ENCODE measurements at places on chromosomes 16 and 17.
A peak's percentile ranks its signal among the peaks of the same experiment; 100 is the strongest.

DNA sequence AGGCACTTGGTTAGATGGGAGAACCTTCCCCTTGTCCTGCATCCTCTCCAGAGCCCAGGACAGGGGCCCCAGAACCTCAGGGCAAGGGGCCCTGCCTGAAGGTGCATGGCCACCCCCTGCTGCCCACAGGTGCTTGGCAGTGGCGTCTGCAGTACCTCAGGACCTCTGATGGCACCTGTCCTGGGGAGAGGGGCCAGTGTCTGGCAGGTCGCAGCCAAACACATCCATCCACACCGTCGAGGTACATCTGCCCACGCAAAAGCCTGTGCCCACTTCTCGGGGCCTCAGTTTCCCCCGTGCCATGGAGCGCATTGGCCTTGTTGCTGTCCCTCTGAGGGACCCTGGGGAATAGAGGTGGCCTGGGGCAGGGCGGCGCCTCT, 9.3 kb downstream of the MAP2K3 start:
- no peak for DNase-seq

GRCh38 chr17:21297026-21297520, 12.6 kb downstream of the MAP2K3 start:
- DNase-seq: no peak

GRCh38 chr16:27202923-27203506, 311 bp upstream of the KDM8 start:
- no peak for DNase-seq

- DNase-seq: no peak
Measured at GRCh38 chr16:85984231-85984880, 85.4 kb downstream of the IRF8 start.

DNA sequence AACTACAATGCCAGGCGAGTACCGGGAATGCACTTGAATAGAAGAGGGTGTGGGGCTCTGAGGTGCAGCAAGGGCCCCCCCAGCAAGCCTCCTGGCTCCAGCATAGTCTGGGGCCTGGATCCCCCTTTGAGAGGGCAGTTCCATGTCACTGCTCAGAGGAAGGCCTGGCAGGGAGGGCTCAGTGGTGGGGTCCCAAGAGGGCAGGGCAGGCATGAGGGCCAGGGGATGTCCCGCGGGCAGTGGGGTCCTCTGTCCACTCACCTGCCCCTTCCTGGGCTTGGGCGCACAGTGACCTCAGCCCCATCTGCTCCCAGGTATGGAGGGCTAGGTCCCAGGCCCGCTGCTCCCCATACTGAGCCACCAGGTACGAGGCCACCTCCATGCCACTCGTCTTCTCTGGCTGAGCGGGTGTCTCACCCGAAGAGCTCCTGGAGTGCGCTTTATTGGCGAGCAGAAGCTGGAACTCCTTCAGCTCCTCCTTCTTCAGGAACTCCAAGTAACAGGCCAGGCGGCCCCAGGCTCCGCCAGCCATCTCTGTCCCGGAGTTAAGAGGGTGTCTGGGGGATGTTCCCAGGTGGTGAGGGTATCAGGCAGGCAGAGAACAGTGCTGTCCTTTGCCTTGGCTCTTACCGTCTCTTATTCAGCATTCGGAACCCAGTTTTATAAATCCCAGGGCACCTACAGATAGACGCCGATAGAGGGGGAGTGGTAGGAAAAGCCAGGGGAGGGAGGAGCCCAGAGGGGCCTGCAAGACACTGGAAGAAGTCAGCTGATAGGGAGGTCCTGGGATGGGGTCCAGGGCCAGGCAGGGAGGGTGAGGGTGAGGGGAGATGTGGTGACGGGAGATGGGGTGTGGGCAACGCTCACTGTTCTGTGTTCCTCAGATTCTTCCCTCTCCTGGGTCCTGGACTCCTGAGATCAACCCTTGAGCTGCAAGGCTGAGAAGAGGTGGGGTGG, 605 bp downstream of the NLRP1 start:
- no peak for DNase-seq

GRCh38 chr16:50040018-50040417, 15.0 kb downstream of the CNEP1R1 start:
- no peak for DNase-seq

DNA sequence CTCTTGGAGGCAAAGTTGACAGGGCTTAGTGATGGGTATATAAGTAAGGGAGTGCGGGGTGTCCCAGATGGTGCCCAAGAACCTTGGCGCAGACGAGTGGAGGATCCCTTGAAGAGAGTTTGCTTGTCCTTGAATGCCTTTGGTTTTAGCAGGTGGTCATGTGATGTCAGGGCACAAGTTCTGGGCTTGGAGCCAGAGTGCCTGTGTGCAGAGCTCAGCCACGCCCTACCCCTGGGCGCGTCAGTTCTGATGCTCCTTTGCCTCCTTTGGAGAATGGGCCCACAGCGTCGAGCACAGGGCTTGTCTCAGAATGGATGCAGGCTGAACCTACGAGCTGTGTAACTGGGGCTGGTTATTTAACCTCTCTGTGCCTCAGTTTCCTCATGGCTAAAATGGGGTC, 412.2 kb upstream of the EEF2KMT start:
- no peak for DNase-seq

DNA sequence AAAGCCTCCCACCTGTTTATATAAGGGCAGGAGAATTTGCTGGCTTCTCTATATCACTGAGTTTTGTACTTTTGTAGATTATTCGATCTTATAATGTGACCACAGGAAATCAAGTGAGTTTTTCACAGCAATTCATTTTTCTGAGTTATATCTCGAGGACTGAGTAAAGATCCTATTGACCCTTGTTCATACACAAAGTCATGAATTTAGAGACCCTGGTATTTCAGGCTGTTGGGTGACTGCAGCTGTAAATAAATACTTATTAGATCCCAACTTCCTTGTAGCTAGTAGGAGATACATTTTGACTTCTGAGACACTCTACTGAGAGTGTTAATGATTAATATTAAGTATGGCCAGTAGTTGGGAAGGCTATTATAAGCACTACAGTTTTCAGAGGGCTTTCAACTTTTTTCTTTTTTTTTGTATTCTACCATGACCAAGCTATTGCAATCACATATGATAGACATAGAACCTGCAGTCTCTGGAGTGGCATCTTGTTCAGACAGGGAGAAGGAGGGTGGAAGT, 3.2 kb upstream of the KRT20 start:
- no peak for DNase-seq

DNA sequence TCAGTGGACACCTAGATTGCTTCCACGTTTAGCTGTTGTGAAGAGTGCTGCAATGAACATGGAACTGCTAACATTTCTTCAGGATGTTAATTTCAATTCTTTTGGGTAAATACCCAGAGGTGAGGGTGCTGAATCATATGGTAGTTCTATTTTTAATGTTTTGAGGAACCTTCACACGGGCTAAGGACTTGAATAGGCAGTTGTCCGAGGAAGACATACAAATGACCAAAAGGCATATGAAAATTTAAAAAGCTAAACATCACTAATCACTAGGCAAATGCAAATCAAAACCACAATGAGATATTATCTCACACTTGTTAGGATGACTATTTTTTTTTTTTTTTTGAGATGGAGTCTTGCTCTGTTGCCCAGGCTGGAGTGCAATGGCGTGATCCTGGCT, 173.3 kb downstream of the PRKCB start:
- DNase-seq: no peak

GRCh38 chr17:27651411-27652345, 20.7 kb downstream of the LGALS9 start:
- DNase-seq: peak; percentile 64

- no peak for DNase-seq
Measured at GRCh38 chr16:49717689-49718088, 138.2 kb downstream of the ZNF423 start.

GRCh38 chr17:63932721-63933120, 590 bp upstream of the CD79B start:
- DNase-seq: no peak

DNA sequence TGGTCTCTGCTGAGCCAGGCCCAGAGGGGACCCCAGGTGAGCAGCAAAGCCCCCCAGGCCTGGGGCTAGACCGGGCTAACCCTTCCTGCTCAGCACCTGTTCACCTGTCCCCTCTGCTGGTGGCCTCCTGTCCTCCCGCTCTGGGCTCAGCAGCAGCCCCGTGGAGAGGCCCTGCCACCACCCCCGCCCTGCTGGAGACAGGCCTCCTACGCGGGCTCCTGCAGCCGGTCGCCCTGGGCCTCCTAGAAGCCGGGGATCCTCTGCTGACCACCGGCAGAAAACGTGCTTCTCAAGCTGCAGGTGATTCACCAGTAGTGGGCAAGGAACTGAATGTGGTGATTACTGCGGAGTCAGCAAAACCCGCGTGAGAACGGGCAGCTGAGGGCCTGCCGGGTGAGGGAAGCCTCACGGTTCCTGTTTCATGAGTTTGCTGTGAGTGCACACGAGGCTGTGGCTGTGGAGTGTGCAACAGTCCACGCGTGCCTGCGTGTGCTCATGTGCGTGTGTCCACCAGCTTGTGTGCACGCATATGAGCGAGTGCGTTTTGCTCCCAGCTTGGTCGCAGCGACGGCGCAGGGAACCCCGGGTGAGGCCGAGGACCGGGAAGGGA, 792 bp downstream of the SECTM1 start:
- no peak for DNase-seq

GRCh38 chr17:35730400-35731005, 936 bp upstream of the RASL10B start:
- DNase-seq: no peak

- DNase-seq: peak; percentile 30
Measured at GRCh38 chr16:19118938-19119431, 5.2 kb downstream of the ITPRIPL2 start.

DNA sequence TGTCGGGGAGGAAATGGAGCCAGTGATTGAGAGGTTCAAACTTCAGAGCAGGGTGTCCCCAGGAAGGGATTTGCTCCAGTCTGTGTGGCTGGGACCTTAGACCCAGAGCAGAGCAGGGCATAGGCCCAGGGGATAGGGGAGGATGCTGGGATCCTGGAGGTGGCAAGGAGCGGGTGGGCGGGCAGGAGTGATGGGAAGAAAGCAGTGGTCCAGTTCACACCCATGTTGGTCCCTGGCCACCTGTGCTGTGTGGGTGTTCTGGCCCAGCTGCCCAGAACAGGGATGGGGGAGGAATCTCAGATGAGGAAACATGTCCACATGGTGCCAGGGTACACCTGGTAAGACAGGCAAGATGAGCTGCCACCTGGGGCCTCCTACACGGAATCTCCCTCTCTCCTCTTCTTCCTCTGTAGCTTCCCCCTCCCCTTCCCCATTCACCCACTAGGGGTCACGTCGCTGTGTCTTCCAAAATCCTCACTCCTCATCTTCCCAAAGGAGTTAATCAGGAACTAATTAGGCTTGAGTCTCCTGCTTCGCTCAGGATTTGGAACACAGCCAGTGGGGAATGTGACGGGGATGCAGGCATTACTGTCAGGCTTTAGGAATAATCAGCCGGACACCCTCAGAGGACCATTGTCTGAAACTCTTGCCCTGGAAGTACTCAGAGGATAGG, 2.3 kb downstream of the BEAN1 start:
- DNase-seq: no peak

DNA sequence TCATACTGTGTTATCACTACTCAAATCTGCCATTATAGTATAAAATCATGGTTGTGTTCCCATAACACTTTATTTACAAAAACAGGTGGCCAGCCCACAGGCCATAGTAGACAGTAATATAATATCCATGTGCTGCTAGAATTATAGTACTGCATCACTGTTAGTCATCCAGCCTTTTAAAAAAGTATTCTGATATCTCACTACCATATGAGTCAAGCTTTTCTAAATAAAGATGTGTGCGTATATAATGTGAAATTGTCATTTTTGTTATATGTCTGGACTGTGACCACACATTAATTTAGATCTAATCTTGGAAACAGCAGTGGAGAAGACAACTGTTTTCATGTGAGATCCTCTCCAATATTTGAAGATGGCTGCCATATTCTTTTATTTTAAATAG, 1049.1 kb upstream of the GOT2 start:
- DNase-seq: no peak

GRCh38 chr16:77660311-77660710, 62.0 kb upstream of the NUDT7 start:
- DNase-seq: no peak

All from activated CD8-positive, alpha-beta memory T cell treated with anti-CD3 and anti-CD28 coated beads for 48 hours (primary cell).